NCI-H187 (cell line): ENCODE measurements at places on chromosomes 13 and 19.

GRCh38 chr13:44932171-44932849 is 57.0 kb downstream of the NUFIP1 start:
- DNase-seq = no peak

DNA sequence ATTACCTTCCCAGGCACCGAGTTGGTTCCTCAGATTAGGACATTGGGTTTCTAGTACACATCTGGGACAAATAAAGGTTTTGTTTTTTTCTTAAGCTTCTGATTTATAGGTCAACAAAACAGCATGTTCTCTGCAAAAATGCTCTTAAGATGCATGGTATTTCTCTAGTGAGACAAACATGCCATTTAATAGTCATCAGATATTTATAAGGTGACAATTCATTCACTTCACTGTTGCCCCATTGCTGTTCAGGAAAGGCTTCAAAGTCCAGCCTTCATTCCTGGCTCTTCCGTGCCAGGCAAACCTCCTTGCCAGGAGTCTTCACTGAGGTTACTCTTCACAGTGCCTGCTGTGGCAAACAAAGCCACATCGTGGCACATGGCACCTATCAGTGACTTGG is 156.3 kb upstream of the FNDC3A start:
- DNase-seq = no peak

DNA sequence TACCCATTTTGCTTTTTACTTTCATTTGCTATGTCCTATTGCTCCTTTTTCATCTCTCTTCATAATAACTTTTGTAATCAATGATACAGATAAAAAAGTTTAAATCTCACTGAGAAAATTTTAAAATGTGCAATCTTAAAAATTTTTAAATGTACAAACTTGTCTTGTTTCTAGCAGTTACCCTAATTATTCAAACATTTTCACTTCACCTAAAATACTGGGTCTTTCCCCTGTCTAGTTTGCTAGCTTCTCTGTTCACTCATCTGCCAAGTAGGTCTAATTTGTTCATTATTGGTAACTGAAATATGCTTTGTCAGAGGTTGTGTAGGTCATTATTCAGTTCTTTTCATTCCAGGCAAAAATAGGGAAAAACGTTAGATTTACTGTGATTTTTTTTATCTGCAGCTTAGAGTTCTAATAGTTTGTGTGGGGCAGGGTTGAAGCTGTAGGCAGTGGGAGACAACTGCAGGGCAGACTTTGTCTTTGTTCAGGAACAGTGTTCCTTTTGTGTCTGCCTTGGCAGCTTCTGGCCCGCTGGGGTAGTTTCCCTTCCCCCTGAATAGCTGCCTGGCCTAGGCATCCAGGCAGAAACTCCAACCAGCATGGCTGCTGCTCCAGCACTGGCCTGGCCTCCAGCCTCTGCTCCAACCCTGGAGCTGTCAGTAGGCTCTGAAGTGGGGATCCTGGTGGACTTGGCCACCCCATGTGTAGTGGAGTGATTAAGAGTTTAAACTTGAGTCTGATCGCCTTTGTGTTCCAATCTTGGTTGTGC is 48.5 kb downstream of the WDFY2 start:
- DNase-seq = no peak

- no peak for DNase-seq
These were observed 5.2 kb upstream of the DPP9 start for GRCh38 chr19:4728871-4729270.

GRCh38 chr13:35894636-35895035 is 236.5 kb downstream of the DCLK1 start:
- DNase-seq = no peak

DNA sequence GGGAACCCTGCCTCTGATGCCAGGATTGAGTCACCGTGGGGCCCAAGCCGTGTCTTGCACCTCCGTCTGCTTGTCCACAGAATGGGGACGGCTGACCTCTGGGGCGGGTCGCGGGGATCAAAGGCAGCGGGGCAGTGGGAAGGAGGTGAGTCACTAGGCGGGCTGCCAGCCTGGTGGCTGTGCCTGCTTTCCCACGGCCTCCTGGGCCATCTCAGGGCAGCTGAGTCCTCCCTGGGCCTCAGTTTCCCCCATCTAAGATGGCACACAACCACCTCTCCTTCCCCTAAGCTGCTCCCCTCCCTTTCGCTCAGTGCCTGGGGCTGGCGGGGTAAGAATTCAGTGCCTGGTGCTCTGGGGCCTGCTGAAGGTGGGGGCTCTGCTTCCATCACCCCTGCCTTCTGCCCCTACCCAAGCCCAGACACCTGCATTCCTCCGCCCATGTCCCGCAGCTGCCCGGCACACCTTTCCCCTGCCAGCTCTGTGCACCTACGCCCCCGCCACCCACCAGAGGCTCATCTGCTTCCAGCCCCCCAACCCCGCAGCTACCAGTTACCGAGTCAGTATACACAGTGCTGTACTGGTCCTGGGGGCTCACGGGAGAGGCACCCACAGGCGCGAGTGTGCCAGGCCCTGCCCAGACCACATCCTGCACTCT is 3.5 kb downstream of the MKNK2 start:
- DNase-seq = no peak

GRCh38 chr19:37981785-37982475 is 74.9 kb downstream of the SIPA1L3 start:
- DNase-seq = no peak

GRCh38 chr13:114151031-114151430 is 18.6 kb upstream of the RASA3 start:
- DNase-seq = no peak

DNA sequence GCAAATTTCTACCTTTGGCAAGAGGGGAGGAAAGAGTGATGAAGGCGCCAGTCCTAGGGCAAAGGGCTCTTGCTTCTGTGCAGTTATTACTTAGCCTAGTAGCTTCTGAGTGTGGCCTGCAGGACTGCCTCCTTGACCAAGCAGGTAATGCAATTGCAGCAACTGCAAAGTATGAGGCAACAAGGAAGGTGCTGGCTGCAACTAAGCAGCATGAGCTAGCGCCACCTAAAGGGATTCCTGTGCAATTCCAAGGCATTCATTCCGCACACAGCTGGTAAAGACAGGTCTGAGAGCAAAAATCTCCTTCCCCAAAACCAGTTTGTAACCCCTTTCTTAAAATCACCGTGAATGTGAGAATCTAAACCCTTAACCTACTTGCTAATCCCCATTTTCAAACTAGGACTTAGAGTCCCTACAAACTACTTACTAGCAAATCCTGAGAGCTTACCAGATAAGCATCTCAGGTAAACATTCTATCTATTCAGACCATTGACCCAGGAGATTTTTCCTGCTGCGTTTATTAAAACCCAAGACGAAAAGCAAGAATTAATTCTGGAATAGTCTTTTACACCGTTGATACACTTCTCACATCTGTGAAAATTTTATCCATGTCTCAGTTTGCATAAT is 62.9 kb downstream of the DCT start:
- DNase-seq = no peak

- peak; percentile 53 for DNase-seq
These were observed 60.5 kb downstream of the CELF5 start for GRCh38 chr19:3284759-3285646.

GRCh38 chr19:16198370-16198651 is 600 bp downstream of the AP1M1 start:
- DNase-seq = no peak

DNA sequence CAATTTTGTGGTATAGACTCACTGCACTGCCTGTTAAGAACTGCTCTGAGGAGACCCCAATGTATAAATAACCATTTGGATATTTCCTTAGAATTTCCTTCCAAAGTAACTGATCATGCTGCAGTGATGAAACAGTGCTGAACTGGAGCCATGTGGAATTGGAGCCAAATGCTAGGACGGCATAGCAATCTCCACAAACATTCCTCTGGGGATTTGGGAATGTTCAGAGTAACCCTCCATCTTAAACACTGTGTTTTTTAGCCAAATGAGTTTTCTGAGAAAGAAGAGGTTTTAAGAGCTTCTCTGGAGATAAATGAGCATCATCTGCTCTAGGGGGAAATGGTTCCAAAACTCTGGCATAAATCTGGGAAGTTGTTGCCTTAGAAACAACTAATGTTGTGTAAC is 98.2 kb downstream of the OLFM4 start:
- DNase-seq = no peak

DNA sequence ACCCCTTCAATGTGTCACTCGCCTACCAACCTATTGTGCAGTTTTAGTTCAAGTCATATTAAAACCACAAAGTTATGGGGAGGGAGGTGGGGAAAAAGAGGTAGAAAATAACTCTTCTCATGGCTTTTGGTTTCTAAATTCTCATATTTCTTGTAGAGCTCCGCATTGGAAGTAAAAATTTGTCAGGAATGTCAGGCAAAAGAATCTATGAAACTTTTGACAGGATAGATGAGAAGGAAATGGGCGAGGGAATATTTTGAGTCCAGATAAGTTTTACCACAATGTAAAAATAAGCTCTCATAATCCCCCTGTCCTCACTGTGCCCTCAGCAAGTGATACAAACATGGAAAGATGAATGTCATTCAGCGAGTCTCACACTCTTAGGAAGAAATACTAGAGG is 270.4 kb downstream of the DLEU7 start:
- no peak for DNase-seq

DNA sequence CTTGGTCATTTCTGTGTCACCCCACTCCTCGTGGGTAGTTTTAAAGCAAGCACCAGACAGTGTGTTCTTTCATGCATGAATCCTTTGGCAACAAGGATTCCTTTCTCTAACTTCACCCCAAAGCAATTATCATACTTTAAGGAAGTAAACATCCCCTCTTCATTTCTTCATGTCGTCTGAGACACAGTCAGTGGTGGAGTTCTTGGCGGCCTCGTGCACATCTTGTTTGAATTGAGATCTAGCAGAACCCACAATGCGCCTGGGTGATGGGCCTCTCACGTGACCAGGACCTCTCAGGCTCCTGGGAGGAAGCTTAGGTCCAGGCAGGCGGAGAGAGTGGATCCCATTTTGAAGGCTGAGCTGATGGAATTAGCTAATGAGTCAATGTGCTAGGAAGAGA is 2.6 kb downstream of the ACSBG2 start:
- DNase-seq = no peak

DNA sequence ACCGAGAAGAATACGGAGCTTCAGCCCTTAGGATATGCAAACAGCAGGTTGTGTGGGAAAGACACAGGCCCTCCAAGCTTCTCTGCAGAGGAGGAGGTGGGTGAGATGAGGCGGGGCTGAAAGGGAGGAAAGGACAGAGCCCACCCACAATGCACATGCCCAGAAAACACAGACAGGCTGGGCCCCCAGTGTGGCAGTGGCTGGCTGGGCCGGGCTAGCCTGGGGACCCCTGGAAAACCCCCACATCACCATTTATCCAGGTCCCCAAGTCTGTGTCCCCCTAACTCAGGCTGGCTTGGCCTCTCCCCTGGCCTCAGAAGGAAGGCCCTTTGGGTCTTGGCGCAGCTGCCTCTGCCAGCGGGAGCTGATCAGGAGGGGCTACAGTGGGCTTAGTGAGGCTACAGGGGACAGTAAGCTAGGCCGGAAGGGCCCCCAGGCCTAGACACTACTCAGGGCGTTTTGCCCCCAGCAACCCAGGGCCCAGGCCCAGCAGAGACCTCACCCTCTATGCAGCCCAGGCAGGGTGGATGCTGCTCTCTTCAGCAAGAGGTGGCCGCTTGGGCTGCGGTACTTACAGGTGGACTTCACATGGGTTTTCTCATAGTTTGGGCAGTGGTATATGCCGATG is 119.5 kb downstream of the TUBA3C start:
- DNase-seq = no peak

GRCh38 chr13:74889321-74889720 is 592.6 kb downstream of the TBC1D4 start:
- no peak for DNase-seq

- DNase-seq = no peak
These were observed 165.4 kb downstream of the SUCLA2 start for GRCh38 chr13:47835470-47836228.

GRCh38 chr19:3547301-3547731 is 8.3 kb downstream of the TEKTIP1 start:
- no peak for DNase-seq

GRCh38 chr19:17829855-17830566 is 8.7 kb upstream of the INSL3 start:
- peak; percentile 2 for DNase-seq

- no peak for DNase-seq
These were observed at the start of gene VSTM2B for GRCh38 chr19:29525901-29526729. Gene VSTM2B, plus strand, starts transcription at chr19:29525994. Its CDS starts 590 bp downstream, at chr19:29526584.

DNA sequence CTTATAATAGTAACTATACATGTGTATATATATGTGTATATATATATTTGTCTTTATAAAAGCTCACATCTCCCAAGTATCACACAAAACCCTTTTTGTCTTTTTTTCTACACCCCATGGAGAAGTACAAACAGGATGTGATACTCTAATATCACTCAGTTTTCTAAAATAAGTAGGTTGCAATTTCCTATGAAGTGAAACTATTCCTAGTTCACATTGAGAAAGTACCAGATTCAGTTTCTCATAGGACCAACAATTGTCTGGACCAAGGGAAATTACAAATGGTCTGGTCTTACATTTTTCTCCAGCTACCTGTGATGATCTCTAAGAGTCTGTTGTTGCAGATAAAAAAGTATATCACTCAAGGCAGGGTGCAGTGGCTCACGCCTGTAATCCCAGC is 17.9 kb upstream of the LILRB1 start:
- DNase-seq = no peak

- DNase-seq = no peak
These were observed 6.5 kb upstream of the ERVV-1 start for GRCh38 chr19:53007200-53007599.

DNA sequence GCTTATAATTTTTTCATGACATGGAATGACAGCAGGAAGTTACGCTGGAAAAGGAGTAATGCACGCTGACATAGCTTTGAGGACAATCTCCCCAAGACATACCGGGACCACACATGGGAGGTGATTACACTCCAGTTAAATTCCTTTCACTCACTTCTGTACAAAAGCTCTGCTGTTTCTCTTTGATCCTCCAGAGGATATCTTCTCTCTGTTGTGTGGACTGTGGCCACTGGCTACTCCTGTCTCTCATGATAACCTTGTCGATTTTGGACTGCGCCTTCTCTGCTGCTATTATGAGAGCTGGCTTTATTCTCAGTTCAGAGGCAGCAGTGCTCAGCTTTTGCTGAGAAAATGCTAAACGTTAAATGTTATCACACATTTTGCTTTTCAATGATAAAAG is 464.6 kb downstream of the FGF9 start:
- DNase-seq = no peak

DNA sequence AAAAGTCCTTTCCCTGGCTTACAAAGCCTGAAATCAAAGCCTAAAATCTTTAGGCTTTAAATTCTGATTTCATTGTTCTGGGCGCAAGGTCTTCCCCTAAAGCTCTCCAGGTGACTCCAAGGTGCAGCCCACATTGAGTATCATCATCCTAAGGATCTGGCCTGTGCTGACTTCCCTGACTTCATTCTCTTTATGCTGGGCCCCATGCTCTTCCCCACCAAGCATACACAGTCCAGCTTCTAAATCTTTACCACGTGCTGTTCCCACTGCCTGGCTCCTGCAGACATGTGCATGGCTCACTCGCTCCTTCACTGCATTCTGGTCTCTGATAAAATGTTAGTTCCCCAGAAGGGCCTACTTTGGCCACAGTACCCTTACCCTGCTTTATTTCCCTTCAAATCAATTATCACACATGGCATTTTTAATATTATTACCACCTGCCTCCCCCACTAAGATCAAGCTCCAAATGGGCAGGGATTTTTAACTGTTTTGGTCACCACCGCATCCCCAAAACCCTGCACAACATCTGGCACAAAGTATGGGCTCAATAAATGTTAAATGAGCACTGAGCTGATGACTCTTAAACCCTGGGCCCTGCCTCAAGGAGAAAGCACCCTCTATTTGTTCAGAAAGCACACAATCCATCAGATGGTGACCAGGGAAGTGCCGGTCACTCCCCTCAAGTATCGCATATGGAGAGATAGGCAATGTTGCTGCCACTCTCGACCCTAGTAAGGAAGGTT is 3.3 kb downstream of the FBL start:
- no peak for DNase-seq

- DNase-seq = no peak
These were observed 333.2 kb downstream of the MYO16 start for GRCh38 chr13:108962654-108963053.
